ENCODE measurements at places on chromosomes 7 and 10.
A peak's percentile ranks its signal among the peaks of the same experiment; 100 is the strongest.

DNA sequence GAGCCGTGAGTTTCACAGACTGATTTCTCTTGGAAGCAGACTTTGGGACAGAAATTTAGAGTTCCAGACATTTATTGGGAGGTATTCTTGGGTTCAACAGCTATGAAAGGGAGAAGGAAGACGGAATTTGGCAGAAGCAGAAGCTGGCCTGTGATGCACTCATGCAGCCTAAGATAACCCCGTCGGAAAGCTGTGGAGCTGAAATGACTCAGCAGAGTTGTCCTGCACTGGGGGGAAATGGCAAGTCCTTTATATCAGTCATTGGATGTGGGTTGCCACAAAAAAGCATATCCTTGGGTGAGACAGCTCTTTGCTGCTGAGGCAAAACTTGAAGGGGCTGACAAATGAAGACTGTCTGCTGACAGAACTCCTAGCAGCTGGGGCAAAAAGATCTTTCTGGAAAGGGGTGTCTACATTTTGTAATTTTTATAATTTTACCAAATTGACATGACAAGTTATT is 11.5 kb upstream of the MICU1 start:
- no peak for DNase-seq

GRCh38 chr10:12113627-12114026 is 15.8 kb upstream of the SEC61A2 start:
- no peak for DNase-seq

DNA sequence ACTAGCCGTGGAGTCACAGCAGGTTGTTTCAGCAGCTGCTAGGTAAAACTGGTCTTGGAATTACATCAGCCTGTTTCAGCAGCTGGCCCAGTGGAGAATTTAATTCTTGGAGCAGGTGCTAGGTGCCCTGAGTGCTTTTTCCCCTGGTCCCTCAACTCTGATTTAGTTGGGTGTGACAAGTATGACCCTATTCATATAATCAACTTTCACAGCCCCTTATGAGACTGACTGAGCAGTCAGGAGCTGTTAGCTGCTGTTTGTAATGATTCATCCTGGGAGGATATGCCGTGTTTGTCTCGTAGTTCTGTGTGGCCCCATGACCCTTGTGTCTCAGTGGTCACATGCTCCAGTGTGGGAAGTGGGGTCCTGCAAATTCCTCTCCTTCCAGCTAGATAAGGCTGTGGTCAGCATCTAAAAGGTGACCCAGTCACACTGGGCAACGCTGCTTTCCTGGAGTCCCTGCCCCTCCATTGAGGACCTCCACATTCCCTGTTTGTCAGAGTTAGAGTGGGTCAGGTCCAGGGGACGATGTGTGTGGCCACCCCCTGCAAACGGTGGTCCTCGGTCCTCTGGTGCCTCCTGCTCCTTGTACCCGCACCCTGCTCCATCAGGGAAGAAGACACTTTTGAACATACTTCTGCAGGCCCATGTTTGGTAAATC is 28.3 kb downstream of the TBATA start:
- no peak for DNase-seq

GRCh38 chr10:121167534-121168243 is 316.5 kb downstream of the WDR11 start:
- DNase-seq = no peak

DNA sequence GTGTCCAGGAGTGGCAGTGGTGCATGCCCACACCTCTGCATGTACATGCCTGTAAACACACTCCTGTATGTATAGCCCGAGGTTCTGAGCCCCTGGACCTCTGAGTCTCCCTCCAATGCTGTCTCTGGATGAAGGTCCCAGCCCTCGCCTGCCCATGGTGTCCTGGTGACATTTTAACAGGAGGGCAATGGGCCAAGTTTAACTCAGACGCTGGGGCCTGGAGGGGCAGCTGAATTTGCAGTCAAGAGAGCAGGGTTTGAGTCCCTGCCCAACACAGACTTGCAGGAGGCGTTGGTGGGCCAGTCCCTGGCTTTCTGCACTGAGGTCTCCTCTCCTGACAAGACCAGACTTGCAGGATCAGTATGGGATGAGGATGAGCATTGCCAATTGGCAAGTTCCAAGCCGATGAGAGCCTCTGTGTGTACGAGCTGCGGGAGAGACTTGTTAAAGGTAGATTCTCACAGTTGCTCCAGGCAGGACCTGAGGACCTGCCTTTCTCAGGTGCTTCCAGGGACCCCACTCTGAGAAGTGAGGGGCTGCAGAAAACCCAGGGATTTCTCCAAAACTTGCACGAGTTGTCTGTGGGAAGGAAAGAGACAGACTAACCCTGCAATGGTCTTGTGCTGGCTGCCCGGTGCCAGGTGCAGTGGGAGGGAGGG is 141.9 kb downstream of the ELFN1 start:
- no peak for DNase-seq

DNA sequence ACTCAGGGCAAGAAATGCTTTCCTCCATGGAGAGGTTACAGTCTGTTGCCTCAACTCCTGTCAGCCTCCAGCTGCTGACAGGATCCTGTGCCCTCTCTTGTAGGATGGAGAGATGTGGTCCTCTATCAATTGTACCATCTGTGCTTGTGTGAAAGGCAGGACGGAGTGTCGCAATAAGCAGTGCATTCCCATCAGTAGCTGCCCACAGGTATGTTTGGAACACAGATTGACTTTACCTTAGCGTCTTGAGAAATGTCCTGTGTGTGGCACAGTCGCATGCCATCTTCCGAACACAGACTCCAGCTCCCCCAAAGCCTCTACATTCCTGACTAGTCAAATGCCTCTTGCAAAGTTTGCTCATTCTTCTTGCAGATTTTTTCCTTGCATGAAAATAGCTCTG is 152.6 kb downstream of the BMPER start:
- peak; percentile 9 for DNase-seq

Data from brain (organoid and tissue), 16 donors.